Left renal pelvis (tissue), 4 donors: ENCODE measurements at places on chromosomes 7 and 10.
A peak's percentile ranks its signal among the peaks of the same experiment; 100 is the strongest.

GRCh38 chr10:8300925-8301324, 246.4 kb downstream of the GATA3 start:
- DNase-seq = no peak

GRCh38 chr10:52746169-52746568, 26.4 kb downstream of the MBL2 start:
- DNase-seq = no peak

DNA sequence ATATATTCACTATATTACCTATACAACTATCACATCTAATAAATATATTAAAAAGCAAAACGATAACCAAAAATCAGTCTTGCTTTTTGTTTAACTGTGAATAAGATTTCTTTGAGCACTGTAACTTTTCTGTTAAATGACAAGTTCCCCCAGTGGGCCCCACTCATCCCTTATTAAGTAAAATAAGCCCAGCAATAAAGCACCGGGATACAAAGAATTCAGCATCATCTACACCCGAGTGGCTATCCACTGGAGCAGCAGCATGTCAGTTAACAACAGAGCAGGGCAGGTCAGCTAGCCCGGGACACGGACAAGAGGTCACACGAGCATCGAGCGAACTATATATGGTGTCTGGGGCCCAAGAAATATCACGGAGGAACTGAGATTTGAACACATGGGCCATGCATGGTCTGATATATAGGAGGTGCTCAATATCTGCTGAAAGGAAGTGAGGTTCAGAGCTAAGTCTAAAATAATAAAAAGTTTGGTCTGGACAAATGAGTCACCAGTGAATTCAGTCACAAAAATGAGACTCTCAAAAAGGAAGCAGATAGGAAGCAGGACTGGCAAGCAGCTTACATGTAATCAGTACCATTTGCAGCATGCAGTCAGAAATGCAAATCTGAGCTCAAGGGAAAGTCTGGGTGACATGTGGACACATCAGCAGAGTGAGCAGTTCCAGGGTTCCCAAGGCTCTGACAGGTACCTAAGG, 4.1 kb downstream of the ERCC6 start:
- no peak for DNase-seq

GRCh38 chr7:11231190-11231589, 257.5 kb downstream of the PHF14 start:
- DNase-seq = no peak

DNA sequence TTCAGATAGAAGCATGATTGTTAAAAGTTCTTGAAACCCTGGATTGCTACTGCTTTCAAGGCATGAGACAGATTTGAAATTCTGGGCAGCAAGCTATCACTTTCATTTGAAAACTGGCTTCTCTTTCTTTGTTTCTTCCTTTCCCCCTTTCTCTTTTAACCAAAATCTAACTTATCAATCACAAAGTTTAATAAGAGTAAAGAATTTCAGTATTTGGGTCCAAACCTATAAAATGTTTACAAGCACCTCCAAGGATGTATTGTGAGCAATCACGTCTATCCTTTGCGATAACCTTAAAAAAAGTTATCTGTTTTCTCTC, 21.6 kb upstream of the RPA3 start:
- no peak for DNase-seq

DNA sequence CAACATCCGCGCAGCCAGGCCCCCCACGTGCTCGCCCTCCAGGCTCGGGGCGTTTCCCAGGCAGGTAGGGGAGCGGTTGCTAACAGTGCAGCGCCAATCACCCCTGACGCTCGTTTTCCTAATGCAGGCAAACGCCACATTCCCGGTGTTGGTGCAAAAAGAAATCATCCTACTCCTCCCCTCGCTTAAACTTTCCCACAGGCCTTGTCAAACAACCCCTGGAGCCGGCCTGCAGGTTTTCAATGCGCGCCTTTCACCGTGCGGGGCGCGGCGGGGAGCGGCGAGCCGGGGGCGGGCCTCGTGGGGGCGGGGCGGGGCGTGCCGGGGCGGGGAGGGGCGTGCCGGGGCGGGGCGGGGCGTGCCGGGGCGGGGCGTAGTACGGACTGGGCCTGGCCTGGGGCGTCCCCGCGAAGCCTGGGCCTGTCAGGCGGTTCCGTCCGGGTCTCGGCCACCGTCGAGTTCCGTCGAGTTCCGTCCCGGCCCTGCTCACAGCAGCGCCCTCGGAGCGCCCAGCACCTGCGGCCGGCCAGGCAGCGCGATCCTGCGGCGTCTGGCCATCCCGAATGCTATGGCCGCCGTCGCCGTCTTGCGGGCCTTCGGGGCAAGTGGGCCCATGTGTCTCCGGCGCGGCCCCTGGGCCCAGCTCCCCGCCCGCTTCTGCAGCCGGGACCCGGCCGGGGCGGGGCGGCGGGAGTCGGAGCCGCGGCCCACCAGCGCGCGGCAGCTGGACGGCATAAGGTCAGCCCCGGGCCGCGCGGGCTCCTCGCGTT, at the start of gene ECHDC3:
ECHDC3 (plus strand) TSS at position 374 of the 770 bp plus-strand sequence; CDS start at position 569, 195 bp downstream.
- DNase-seq = peak; percentile 16

DNA sequence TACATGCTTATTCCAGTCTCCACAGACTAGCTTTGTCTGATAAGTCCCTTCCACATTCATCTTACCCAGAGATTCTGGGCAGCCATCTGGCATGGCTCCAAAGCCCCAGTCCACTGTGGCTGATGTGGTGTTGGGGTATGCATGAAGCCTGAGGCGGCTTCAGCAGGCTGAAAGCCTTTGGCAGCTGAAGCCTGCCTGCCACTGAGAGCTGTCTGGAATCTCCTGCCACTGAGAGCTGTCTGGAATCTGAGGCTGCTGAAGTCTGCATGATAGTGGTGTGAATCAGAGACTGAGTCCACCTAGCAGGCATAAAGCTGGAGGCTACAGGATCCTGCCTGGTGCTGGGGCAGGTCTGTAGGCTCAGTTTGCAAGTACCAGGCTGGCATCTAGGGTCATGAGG, 87.1 kb downstream of the DYNC1I1 start:
- DNase-seq = no peak

- DNase-seq = no peak
These were observed 104.1 kb upstream of the LAMB4 start for GRCh38 chr7:108234281-108234680.

DNA sequence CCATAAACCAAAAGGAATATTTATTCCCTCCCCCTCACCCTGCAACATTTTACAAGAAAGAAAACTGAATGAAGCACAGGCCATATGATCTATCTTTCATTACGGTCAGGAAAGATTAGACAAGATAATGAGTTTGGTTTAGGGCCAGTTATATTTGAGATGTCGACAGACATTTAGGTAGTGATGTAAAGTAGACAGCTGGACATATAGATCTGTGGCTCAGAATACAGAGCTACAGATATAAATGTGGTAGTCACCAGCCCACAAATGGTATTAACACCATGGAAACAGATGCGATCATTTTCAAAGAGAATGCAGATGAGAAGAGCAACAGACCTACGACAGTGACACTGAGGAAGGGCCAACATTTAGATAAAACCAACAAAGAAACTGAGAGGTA, 142.5 kb downstream of the SRPK2 start:
- no peak for DNase-seq

GRCh38 chr10:92573091-92573797, 649 bp downstream of the IDE start:
- no peak for DNase-seq

- no peak for DNase-seq
These were observed 4.4 kb upstream of the TBL2 start for GRCh38 chr7:73582664-73583202.

DNA sequence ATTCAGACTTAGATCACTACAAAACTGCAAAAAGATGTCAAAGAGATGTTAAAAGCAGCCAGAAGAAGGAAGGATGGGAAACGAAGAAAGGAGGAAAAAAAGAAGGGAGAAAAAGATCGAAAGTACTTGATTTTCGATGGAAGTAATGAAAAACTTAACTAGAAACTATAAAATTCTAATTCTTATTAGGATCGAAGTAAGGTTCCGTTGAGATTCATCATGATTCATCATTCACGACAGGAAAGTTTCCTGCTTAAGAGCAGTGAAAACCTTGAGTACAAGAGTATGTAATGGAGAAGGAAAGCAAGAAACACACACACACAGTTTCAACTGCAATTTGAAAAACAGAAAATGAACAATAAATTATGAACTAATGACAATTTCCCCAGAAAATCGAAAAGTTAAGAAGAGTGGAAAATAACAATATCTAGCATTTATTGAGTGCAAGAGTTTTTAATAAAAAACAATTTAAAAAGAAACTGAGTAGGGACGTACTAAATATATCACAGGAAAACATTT, 1.1 kb upstream of the ING3 start:
- no peak for DNase-seq

DNA sequence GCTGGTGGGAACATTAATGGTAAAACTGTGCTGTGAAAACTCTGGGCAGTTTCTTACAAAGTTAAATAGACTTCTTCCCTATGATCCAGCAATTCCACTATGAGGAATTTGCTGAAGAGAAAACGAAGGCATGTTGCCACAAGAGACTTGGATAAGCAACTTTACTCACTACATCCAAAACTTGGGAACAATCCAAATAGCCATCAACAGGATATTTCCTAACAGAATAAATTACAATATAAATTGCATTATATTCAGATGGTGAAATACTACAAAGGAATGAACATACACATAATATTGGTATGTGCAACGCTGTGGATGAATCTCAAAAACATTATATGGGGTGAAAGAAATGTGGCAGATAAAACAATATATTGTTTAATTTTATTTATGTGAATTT, 21.4 kb upstream of the MKI67 start:
- DNase-seq = no peak

DNA sequence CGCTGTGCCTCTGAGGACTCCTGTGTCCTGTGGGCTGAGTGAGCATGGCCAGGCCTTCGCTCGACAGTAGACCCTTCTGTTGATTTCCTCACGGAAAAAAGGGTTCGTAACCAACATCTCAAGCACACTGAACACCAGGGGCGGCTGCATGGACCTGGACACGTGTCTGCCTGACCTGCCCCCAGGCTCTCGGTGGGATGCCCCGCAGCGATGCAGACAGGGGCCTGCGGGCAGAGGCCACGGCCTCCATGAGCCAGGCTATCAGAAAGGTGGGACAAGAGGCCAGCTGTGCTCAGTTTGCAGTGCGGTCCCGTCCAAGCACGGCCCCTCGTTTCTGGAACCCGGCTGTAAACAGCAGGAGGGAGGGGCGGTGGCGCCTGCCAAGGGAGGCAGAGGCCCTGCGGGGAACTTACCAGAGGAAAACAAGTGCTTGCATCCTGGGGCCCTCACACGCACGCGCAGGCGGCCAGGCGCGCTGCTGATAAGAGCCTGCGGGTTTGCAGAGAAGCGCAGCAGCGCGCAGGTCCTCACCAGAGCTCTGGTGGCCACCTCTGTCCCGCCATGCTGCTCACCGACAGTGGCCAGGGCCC, 10.6 kb downstream of the GPR146 start:
- DNase-seq = no peak
